ENCODE measurements at places on chromosomes 1 and 21. TPM values are rescaled to one million over a fixed set of nuclear protein-coding genes. Genes with fewer than 3 reads are reported as not detected.

GRCh38 chr1:92755541-92756461, 29.1 kb downstream of the EVI5 start:
- no peak for DNase-seq

SLC1A7 gene
- total RNA-seq = not detected

- DNase-seq = no peak
Observed at GRCh38 chr1:183911285-183911684, 106.4 kb downstream of the RGL1 start.

CD1D gene
- 0.96 TPM for total RNA-seq

CCDC24 gene
- 12.5 TPM for total RNA-seq

- DNase-seq = no peak
Observed at GRCh38 chr21:35066824-35067223, 17.7 kb upstream of the RUNX1 start.

DNA sequence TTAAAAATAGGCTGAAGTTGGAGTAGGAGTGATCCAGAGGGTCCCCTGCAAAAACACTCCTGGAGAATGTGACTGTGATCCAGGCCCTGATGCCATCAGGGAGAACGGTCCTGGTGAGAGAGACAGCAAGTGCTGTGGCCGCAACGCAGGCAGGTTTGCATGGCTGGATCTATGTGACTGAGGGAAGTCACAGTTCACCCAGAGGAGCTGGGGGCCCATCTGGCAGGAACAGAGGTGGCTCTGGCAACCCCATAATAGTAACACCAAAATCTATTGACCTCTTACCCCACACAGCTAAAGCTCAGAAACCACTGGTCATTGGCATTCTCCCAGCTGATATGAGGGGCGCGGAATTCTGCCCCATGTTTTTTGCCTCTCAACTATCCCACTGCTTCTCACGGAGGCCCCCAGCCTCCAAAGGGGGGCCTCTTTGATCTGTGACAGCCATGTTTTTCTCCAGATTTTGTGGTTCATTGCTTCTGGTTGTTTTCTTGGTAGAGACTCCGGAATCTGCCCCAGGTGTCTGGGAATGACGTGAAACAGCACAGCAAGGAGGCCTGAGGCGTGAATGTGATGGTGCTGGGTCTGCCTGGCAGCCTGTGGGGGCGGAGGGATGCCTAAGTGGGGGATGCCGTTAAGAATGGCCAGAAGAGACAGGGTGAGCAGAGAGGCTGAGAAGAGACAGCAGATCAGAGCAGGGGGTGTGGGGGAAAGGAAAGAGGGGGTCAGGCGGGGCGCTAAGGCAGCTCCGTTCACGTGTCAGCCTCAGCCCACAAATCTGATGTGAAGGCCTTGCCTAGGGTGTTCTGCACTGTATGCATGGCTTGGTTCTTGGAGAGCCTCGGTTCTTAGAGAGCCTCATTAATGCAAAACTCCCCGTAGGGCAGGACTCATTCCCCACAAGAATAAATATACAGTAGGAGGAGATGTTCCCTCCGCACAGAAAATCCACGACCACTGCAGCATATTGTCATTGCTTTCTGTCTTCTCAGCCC, 23.5 kb downstream of the CASP9 start:
- DNase-seq = no peak

CLDN19 gene
- total RNA-seq = not detected

- DNase-seq = no peak
Observed at GRCh38 chr1:114355240-114355639, 155.8 kb downstream of the TRIM33 start.

GRCh38 chr1:7401814-7402547, 369.1 kb upstream of the VAMP3 start:
- peak; percentile 15 for DNase-seq

DNA sequence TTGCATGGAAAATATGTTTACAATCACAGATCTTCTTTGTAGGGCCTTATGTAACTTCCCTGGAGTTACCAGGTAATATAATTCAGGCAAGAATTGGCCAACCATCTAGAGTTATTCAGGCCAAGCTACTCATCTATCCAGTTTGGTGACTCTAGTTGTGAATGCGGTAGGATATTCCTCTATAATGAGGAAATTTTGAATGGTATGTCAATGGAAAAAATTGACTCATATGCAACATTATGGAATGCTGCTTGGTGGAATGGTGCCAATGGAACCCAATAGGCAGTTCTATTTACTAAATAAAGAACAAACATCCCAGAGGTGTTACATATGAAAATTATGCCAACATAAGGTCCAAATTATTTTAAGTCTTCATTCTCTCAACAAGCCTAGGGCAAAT, 5.6 kb upstream of the TNFSF18 start:
- DNase-seq = no peak

TTC34 gene
- 0.66 TPM for total RNA-seq

DNA sequence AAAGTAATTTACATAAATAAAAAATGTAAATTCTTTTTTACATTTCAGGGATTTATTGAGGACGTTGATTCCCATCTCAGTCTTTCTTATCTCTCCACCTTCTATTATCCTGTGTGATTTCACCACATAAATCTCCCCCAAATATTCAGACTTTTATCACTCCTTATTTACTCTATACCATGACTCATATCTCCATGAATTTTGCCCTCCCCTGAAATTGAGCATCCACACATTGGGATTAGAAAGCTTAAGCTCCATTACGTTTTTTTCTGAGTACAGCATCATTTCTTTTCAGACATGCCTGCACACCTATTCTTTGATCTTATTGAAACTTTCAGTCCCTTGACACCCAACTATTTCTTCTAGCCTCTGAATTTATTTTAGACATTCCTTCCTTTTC, 111.2 kb downstream of the IFI44 start:
- DNase-seq = no peak
